ENCODE measurements at places on chromosomes 1 and 21.
A peak's percentile ranks its signal among the peaks of the same experiment; 100 is the strongest.

DNA sequence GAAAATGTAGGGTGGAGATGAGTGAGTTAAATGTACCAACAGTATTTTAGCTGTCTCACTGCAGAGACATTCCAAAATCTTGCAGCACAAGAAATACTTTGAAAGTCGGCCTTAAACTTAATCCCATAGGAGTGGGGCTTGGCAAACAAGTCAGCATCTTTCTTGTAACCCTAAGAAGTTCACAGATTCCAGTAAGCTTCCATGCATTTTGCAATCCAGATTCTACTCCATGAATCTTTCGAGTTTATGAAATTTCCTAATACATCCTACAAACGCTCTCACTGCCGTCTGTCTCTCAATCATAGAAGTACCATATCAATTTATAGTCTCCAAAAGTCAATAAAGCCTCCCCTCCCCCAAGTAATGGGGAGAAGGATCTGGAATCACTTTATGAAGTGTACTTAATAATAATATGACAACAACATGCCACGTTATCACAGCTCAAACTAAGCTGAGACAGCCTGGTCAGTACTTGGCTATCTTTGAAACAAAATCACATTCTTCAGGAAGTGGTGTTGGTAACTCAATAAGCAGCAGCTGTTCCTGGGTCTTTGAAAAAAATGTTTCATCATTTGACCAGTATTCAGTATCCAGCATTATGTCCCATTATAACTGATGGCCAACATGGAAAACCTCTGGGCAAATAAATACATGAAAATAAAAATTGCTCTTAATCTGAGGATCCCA lies 317.4 kb upstream of the RUNX1 start:
- DNase-seq: no peak

- DNase-seq: no peak
These were observed 3.8 kb upstream of the ZNF692 start for GRCh38 chr1:248862695-248862997.

DNA sequence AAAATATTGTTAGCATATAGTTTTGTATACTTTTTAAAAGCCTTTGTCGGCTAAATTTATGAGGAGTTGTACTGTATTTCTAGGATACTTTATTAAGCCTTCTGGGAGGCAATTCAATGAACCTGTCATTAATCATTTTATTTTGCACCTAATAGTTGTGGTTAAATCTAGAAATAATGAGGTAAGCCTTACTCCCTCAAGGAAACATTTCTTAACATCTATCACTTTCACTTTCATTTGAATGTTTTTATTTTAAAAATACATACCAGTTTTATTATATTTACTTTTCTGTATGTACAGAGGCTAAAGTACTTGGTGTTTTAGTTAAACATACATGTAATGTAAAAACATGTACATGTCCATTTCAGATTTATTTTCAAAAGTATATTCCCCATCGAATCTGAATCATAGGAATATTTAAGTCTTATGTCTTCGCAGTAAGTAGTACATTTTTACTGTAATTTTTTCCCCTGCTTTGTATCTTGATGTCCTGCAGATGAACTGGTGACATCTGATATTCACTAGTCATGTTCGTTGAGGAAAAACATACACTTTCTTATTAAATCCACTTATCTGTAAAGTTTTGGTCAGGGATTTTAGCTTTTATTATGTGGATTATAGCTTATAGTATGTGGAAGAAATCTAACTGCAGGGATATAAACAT lies 82.8 kb downstream of the DISP1 start:
- DNase-seq: no peak

GRCh38 chr1:199041173-199041914 lies 402.5 kb downstream of the PTPRC start:
- DNase-seq: peak; percentile 93

GRCh38 chr1:156025876-156026275 lies 5.1 kb upstream of the SSR2 start:
- no peak for DNase-seq

DNA sequence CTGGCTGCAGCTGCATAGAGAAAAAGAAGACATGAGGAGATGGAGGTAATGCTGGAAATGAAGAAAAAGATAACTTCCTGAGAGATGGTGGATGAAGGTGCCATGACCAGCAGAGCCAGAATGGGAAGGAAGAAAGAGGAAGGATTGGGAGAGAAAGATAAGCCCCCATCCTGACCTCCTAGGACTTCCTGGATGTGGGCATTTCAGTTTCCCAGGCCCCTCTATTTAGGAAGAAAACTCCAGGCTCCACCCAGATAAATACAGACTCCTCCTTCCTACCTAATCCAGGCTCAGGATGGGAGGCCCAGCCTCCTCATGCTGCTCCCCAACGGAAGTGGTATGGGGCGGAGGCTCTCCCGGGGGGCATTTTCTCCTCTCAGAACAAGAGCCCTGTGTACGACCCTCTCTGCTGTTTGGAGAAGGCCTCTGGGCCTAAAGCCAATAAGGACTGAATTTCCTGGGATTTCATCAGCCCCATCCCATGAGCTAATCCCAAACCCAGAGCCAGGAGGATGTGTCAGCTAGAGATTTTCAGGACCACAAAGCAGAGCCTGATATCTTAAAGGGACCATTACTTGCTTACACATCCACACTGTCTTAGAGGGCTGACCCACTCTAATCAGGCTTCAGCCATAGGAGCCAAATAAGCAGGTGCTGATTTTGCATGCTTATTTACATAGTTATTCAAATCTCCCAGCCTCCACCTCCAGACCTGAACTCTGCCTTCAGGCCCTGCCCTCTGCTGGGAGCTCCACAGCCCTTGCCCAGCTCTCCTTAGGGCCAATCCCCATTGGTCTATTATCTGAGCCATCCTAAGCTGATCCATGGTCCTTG lies 5.1 kb upstream of the ARHGEF2 start:
- no peak for DNase-seq

- no peak for DNase-seq
These were observed 7.5 kb upstream of the KCNJ15 start for GRCh38 chr21:38249256-38249655.

- no peak for DNase-seq
These were observed 9.4 kb upstream of the GPR161 start for GRCh38 chr1:168146160-168146539.

DNA sequence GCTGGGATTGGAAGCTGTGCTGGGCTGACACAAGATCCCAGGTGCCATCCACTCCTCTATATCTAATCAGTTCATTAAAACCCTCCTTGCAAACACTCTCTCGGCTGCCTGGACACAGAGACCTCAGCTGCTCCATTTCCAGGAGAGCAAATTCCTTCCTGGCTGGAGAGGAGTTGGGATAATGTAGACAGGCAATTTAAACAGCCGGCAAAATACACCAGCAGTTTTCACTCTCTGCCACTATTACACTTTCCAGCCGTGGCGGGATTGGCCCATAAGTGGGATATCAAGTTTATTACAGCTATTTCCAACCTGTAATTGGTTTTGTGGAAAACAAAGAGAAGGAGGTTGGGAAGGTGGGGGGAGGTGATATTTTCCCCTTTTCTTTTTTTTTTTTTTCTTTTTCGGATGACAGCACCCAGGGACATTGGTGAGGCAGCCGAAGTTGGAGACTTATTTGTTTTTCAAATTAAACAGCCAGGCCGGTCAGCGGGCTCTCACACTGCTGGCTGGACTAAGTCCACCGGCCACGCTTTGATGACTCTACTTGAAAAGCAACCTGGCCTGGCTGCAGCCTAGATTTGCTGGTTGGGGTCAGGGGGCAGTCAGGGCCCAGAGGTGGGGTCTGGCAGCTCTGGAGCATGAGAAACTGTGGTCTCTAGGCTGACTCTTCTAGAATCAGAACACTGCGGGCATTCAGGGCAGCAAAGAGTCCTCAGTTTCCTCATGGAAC lies 177.4 kb downstream of the IGSF21 start:
- no peak for DNase-seq

DNA sequence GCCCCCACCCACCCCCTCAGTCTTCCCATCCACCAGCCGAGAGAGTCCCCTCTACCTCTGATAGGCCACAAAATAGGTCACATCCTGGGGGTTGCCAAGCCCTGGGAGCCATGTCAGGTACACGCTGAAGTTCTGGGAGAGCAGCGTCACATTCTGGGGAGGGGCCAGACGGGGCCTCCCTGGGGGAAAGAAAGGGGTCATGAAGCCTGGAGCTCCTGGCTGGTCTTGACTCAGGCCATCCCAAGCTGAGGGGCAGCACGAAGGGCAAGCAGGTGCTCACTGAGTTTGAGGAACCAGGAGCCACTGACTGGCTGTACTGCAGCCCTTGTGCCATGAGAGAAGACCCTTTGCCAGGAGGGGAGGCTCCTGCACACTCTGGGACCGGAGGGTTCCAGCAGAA lies 6.4 kb downstream of the IFNLR1 start:
- DNase-seq: no peak

DNA sequence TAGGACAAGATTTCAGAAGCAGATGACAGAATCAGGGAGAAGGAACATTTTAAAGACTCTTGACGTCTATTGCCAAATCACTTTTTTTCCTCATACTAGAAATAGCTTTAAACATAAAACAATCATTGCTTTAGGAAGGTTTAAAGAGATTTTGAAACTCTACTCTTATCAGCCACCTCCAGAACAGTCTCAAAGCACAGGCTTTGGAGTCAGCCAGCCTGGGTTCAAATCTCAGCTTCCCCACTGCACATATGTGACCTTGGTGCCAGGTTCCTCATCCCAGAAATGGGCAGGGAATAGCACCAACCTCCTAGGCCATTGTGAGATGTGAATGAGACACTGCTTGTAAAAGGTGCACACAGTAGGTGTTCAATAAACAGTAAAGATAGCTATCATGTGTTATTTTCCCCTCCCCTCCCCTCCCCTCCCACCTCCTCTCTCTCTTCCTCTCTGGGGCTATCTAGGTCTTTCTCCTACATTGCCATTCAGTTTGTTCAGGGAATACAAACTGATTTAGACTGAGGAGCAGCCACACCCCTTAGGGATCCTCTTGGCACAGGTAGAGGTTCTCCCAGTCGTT lies 20.6 kb downstream of the SPOCD1 start:
- DNase-seq: no peak

DNA sequence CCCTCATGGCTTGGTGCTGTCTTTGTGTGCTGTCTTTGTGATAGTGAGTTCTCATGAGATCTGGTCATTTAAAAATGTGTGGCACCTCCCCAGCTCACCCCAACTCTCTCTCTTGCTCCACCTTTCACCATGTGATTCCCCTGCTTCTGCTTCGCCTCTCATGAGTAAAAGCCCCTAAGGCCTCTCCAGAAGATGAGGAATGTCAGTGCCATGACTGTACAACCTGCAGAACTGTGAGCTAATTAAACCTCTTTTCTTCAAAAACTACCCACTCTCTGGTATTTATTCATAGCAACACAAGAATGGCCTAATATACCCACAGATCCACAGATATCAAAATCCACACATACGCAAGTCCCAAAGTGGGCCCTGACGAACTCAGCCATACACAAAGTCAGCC lies 88.9 kb upstream of the PPP2R5A start:
- no peak for DNase-seq

- no peak for DNase-seq
These were observed 183.5 kb upstream of the DPYD start for GRCh38 chr1:98104289-98104688.

- DNase-seq: no peak
These were observed 15.9 kb upstream of the PRDM15 start for GRCh38 chr21:41894922-41895557.

DNA sequence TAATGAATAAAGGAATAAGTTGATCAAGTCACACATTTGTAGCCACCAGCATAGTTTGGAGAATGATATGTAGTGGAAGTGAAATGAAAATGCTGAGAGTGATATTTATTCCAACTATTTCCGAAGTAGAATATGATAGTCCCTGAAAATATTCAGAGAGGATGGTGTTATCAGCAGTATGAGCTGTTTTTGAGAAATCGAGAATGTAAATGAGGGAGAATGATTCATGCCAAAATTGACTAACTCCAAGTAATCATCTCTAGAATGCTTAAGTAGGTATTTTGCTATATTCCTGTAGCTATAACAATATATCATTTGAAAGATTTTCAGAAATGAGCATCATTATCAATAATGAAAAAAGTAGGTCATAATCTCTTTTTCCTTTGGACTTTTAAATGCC lies 178.9 kb downstream of the PDE4B start:
- DNase-seq: no peak

DNA sequence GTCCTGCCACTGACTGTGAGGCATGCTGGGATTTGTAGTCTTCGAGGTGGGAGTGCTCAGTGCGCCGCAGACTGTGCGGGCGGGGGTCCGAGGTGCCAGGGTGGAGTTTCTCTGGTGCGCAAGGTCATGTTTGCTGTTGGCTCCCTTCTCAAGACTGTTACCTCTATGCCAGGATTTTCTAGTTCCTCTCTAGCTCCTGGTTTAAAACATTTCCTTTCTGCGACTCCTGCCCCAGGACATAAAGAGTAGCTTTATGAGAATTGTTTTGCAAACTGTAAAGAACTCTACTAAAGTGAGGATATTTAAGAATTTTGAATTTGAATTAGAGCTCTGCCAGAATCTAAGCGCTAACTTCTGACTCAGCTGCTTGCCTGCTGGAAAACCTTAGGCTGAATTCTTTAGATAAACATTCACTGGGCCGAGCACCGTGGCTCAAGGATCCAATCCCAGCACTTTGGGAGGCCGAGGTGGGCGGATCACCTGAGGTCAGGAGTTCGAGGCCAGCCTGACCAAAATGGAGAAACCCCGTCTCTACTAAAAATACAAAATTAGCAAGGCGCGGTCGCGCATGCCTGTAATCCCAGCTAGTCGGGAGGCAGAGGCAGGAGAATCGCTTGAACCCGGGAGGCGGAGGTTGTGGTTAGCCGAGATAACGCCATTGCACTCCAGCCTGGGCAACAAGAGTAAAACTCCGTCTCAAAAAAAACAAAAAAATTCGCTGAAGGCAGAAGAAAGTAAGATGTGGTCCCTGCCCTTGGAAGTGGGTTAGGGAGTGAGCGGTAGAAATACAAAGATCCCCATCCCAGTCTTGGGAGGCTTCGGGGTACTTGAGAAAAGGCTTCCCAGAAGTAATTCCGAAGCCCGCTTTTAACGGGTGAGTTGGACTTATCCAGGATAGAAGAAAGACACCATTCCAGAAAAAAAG lies 992 bp upstream of the USP48 start:
- DNase-seq: no peak

DNA sequence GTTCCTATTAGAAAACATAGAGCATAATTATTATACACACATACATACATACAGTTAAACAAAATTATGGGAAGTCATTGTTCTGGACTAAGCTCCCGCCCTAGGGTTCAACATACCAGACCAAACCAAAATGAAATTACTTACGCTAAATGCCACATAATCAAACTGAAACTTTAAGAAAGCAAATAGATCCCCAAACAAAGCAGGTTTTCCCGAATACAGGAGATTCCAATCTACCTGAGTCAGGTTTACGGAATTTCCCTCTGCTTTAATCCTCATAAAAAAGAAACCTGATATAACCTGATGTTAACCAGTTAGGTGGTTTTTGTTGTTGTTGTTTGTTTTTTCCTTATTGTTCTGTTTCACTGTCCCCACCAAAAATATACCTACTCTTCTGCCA lies 1886.9 kb downstream of the NCAM2 start:
- no peak for DNase-seq

- DNase-seq: no peak
These were observed 23.6 kb downstream of the ZBTB18 start for GRCh38 chr1:244074559-244075171.

- DNase-seq: no peak
These were observed 1.8 kb downstream of the SFT2D2 start for GRCh38 chr1:168227620-168228019.

GRCh38 chr21:32842146-32842545 lies 70.6 kb upstream of the PAXBP1 start:
- DNase-seq: no peak

Data from thymus (tissue), 14 donors.